Foreskin melanocyte (primary cell): ENCODE measurements at places on chromosomes 16 and 17.

DNA sequence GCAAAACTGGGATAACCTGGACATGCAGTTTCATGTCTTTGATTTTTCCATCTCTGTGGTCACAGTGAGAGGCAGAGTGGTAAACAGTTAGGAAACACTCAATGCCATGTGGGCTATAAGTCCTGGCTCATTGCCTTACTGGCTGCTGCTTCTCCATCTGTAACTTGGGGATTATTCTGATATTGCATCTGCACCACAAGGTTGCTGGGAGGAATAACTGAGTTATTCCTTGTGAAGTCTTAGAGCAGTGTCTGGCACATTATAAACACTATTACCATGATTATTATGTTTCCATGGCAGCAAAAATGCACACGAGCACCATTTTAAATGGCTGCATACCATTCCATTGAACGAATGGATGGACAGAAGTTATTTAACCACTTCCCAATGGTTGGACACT lies 111.7 kb upstream of the CDH5 start:
- no peak for DNase-seq

DNA sequence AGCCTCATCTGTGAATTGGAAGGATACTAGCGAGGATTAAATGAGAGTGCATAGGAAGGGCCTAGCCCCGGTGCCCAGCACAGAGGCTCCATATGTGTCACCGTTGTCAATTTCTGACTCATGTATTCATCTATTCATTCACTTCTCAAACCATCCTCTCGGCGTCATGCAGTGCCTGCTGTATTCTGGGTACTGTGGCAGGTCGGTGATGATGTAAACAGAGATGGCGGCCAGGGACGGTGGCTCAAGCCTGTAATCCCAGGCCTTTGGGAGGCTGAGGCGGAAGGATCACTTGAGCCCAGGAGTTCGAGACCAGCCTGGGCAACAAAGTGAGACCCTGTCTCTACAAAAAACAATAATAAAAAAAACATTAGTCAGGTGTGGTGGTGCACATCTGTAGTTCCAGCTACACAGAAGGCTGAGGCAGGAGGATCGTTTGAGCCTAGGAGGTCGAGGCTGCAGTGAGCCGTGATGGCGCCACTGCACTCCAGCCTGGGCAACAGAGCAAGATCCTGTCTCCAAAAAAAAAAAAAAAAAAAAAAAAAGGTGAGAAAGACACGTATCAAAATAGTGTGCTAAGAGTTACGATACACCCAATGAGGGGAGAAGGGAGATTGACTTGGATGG lies 4.3 kb upstream of the PPP1R1B start:
- DNase-seq = no peak

DNA sequence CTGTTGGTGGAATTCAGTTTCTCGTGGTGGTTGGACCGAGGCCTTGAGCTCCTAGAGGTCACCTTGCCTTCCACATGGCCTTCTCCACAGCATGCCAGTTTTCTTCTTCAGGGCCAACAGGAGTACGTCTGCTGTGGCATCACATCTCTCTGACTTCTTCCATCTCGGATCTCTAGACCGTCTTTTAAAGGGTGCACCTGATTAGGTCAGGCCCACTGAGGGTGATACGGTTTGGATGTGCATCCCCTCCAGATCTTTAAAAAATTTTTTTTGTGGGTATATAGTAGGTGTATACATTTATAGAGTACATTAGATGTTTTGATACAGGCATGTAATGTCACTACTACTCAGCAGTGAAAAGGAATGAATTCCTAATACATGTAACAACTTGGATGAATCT lies 58.3 kb upstream of the BRD7 start:
- no peak for DNase-seq

- DNase-seq = no peak
Observed at GRCh38 chr17:66474806-66475497, 172.5 kb downstream of the PRKCA start.

GRCh38 chr17:32805029-32805976 lies 71.6 kb downstream of the MYO1D start:
- no peak for DNase-seq

- no peak for DNase-seq
Observed at GRCh38 chr17:32016231-32016630, 9.0 kb downstream of the LRRC37B start.

DNA sequence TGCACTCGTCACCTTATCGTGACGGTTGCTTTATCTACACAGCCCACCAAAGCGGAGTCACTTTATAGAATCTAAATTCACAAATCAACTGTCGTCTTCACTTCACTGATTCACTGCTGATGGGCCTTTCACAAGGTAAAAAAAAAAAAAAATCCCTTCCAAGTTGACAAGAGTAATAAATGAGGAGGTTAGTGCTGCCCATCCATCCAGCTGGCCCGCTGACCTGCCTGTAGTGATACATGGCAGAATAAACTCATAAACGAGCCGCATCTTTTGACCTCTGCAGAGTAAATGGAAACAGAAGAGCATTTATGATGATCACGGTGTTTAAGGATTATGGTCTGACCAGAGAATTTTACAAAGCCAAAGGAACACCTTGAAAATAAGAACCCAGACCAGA lies 227.3 kb upstream of the IRX5 start:
- no peak for DNase-seq

GRCh38 chr17:17453088-17453487 lies 23.7 kb upstream of the MED9 start:
- DNase-seq = no peak
